ENCODE measurements at places on chromosomes 3 and 15. TPM values are rescaled to one million over a fixed set of nuclear protein-coding genes. Genes with fewer than 3 reads are reported as not detected.

TOP2B gene
- total RNA-seq, result 126 TPM

DNA sequence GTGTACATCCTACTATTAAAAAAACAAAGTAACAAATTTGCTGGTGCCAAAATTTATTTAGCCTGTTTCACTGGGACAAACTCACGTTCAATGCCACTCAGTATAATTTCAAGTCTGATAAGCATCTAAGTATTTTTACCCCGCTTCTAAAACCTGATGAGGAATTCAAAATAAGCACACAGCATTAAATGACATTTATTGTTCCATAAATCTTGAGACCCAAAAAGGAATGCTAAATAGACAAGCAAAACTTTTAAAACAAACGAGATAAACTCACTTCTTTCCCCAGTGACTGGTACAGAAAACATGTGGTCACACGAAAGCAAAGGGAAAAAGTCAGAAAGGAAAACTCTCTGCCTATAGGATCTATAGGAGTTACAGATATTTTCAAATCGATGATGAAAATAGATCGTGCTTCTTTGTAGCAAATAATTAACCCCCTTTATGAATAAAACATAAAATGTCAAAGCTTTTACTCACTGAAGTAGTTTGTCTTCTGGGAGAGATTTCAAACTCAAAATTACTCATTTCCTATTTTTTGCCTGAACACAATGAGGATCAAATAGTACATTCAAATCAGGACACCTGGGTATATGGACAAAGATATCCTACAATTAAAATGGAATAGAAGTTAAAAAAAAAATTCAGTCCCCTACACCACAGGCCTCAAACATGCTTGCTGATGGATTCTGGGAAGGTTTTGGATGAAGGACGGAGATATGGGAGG lies 51.7 kb downstream of the UBP1 start:
- H3K4me3 ChIP-seq, result no peak overlapping the region
- no peak overlapping the region for H3K27ac ChIP-seq
- no peak for DNase-seq
- H3K36me3 ChIP-seq, result peaks cover 59% of the 10 kb centered on the region

DNA sequence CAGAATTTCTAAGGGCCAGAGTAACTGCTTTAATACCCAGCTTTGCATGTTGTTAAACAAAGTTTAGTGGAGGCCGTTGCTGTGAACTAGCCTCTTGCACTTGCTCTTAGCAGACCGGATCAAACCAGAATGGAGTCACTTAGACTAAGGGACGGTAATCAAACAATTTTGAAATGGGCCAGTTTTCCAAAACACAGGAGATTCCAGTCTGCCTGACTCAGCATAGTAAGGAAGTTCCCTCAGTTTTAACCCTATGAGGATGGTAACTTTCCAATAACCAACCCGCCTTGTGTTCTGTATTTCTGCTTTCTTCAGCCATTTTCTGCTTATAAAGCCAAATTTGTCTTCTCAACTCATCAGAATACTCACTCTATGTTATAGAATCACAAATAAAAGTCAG lies 77.2 kb upstream of the WDR72 start:
- H3K4me3 ChIP-seq, result no peak overlapping the region
- H3K4me1 ChIP-seq, result no peaks in the 10 kb centered on the region
- DNase-seq, result no peak
- no peaks in the 10 kb centered on the region for H3K27me3 ChIP-seq
- H3K36me3 ChIP-seq, result no peaks in the 10 kb centered on the region

DNA sequence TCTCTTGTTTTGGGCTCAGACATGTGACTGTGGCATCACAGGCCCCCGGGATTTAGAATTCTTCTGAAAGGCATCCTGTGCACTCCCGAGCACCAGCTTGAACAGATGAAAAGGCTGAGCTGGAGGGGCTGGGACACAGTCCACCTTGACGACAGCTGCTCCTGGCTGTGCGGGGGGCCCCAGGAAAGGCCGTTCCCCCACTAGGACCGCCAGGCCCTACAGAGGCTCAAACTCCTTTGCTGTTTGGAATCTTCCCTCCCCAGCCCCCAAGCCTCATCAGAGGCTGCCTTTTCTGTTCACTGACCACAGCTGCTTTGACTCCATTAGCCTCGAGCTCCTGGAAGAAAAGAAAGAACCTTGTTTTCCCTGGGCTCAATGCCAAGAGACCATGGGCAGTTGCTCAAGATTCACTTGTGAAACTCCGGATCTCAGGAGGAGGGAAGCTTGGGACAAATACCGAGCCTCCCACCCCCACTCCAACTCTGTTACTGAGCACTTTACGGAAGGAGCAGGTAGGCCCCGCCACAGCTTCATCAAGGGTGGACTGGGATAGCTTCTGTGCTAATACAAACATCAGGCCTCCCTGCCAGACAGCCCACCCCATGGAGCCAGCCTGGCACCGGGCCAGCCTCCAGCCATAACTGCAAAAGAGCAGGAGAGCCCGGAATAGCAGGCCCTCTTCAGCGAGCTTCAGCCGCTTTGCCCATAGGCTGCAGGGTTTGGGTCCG lies 15.7 kb downstream of the CIDEC start:
- H3K4me3 ChIP-seq, result no peak overlapping the region
- DNase-seq, result no peak
- H3K27ac ChIP-seq, result no peak overlapping the region

DNA sequence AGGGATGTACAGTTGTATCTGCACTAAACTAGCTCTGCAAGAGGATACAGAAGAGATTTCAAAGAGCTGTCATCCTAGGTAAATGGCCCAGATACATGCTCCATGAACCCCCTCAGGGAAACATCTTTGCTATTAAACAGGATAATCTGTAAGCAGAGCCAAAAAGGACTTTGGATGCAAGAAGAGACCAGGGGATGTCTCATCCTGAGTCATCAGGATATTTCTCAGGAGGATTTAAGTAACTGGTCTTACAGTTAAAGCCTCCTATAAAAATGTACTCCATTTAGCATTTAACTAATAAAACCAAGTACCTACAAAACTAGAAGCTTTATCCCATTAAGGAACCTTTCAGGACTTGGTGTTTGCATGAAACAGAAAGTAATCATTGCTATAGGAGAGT lies 48.2 kb upstream of the PHLDB2 start:
- H3K27ac ChIP-seq, result no peak overlapping the region
- H3K27me3 ChIP-seq, result no peaks in the 10 kb centered on the region
- no peak overlapping the region for H3K4me3 ChIP-seq
- DNase-seq, result no peak
- H3K4me1 ChIP-seq, result no peaks in the 10 kb centered on the region
- H3K36me3 ChIP-seq, result no peaks in the 10 kb centered on the region

DNA sequence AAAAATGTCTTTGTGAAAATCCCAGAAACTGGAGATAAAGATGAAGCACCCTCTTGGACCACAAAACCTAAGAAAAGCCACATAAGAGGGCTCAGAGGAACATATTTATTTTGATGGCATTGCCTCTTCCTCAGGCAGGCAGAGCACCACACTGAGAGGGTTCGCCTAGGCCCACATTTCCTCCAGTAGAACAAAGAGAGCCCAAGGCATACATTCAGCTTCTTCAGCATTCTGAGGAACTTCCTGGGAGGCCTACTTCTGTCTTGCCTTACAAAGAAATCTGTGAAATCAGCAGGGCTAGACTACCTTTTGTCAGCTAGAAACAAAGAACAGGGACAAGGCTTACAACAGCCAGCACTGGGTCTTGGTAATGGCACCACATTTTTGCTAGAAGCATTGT lies 1325.3 kb downstream of the SI start:
- no peaks in the 10 kb centered on the region for H3K36me3 ChIP-seq
- H3K27me3 ChIP-seq, result no peaks in the 10 kb centered on the region
- H3K4me1 ChIP-seq, result no peaks in the 10 kb centered on the region
- DNase-seq, result no peak

DNA sequence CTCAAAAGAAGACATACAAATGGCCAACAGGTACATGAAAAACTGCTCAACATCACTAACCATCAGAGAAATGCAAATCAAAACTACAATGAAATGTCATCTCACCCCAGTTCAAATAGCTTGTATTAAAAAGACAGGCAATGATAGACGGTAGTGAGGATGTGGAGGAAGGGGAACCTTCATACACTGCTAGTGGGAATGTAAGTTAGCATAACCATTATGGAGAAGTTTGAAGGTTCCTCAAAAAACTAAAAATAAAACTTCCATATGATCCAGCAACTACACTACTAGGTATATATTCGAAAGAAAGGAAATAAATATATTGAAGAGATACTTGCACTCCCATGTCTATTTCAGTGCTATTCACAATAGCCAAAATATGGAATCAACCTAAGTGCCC lies 62.8 kb upstream of the PPARG start:
- no peak for DNase-seq
- no peaks in the 10 kb centered on the region for H3K27me3 ChIP-seq
- H3K36me3 ChIP-seq, result no peaks in the 10 kb centered on the region
- H3K4me3 ChIP-seq, result no peak overlapping the region
- H3K4me1 ChIP-seq, result no peaks in the 10 kb centered on the region
- H3K27ac ChIP-seq, result no peak overlapping the region

- H3K36me3 ChIP-seq, result no peaks in the 10 kb centered on the region
- peak; percentile 39 for DNase-seq
- H3K27ac ChIP-seq, result peak overlapping the region; percentile 43
These were observed 39.3 kb downstream of the KLHL6 start for GRCh38 chr3:183515968-183516851.

TIMP4 gene
- not detected for total RNA-seq

DNA sequence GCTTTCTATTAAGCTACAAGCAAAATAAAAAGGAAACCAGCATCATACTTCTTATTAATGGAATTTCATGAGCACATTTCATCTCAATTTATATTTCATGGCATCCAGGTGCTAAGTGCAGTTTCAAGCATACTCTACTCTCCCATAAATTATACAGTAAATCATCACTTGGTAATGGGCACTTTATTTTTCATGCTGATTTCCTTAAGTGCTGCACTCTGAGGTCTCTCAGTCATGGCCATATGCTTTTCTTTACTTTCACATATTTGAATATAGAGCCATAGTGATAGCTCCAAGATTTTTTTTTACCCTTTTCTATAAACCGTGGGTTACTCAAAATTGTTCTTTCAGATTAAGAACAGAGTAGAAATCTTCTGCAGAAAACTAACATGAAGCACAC lies 1505.7 kb upstream of the CADM2 start:
- no peaks in the 10 kb centered on the region for H3K36me3 ChIP-seq
- no peak for DNase-seq
- no peaks in the 10 kb centered on the region for H3K27me3 ChIP-seq

- H3K27me3 ChIP-seq, result no peaks in the 10 kb centered on the region
- H3K27ac ChIP-seq, result peak overlapping the region; percentile 91
- no peaks in the 10 kb centered on the region for H3K36me3 ChIP-seq
- peak; percentile 69 for DNase-seq
- peak overlapping the region; percentile 52 for H3K4me3 ChIP-seq
These were observed 529 bp upstream of the DLEC1 start for GRCh38 chr3:38038447-38038911.

CLRN1 gene
- not detected for total RNA-seq

CILP gene
- 0.35 TPM for total RNA-seq

ATG7 gene
- total RNA-seq, result 72.9 TPM

DNA sequence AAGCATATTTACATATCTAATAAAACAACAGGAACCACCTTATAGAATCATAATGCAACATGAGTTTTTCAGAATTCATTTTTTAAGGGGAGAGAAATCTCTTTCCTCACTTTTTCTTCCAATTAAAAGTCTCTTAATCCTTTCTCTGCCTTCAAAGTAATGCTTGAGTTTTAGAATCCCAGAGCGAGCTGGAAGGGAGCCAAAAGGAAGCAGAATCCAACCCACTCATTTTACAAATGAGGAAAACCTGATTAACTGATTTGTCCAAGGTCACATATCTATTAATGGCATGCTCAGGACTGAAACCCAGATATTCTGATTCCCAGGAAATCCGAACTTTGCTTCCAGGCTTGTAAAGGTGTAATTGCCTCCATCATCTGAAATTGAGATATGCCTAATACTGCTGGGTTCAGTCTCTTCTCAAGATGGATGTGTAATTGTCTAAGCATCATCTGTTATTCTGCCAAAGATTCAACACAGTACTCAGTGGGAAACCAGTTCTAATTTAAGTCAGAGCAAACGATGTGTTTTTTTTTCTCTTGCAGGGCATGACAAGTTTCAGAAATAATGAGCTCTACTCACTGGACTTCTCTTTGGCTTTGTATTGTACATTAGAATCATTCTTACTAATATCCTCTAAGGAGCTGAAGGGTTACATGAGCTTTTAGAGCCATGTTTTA lies 481.4 kb upstream of the CFAP20DC start:
- no peaks in the 10 kb centered on the region for H3K4me1 ChIP-seq
- H3K27me3 ChIP-seq, result no peaks in the 10 kb centered on the region
- H3K36me3 ChIP-seq, result no peaks in the 10 kb centered on the region
- no peak overlapping the region for H3K27ac ChIP-seq
- H3K4me3 ChIP-seq, result no peak overlapping the region
